Natural killer cell (primary cell): ENCODE measurements at places on chromosomes 4 and X.

GRCh38 chr4:19520939-19521520, 730.7 kb upstream of the SLIT2 start:
- no peak for DNase-seq

DNA sequence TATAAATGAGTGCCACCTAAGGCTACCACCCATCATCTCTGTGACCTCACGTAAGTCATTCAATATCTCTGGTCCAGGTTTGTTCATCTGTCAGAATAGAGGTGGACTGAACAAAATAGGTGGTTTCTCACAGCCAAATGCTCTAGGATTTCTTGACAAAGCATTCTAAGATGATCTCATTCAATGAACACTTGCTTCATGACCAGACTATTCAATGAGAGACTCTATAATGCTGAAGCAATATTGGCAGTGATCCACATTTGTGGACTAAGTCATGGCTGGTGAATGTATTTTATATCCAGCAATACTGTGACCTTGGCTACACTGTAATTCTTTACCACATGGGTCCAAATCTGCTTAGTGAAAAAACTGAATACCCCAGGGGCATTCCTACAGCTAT, 37.9 kb downstream of the LDB2 start:
- no peak for DNase-seq

DNA sequence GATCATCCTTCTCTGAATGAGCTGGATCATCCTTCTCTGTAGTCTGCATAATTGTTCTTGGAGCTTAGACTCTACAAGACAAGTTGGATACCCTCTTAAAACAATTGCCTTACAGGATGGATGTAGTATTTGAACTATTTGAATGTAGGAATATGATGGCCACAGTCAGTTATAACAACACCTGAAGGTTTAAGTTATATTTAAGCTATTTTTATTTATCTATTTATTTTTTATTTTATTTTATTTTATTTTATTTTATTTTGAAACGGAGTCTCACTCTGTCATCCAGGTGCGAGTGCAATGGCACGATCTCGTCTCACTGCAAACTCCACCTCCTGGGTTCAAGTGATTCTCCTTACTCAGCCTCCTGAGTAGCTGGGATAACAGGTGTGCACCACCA, 149.9 kb upstream of the SLIT2 start:
- no peak for DNase-seq

- DNase-seq, result peak; percentile 57
These were observed 107.3 kb downstream of the JADE1 start for GRCh38 chr4:128916832-128917231.

DNA sequence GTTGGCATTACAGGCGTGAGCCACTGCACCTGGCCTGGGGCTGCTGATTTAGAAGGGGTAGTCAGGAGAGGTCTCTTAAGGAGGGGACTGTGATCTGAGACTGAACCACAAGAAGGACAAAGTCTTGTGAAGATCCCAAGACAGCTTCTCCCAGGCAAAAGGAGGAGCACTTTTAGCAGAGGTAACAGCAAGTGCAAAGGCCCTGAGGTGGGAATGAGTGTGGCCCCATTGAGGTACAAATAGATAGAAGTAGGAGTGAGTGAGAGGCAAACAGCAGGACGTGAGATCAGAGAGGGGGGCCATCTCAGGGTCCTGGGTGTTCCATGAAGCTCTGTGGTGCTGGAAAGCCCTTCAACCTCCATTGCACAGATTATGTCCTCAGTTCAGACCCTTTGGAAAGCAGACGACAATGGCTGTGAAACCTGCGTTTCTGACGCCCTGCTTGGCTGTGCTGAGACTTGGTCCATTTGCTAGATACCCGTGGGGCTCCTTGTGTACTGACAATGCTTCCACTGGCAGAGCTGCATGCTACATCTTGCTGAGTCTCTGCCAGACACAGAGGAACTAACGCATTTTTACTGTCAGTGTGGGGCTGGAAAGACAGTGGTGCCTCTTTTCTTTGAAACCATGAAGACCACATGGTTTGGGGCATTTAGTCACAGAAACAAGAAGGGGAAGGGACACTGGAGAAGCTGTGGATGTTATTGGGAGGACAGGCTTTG, 1.3 kb upstream of the CCKAR start:
- no peak for DNase-seq

DNA sequence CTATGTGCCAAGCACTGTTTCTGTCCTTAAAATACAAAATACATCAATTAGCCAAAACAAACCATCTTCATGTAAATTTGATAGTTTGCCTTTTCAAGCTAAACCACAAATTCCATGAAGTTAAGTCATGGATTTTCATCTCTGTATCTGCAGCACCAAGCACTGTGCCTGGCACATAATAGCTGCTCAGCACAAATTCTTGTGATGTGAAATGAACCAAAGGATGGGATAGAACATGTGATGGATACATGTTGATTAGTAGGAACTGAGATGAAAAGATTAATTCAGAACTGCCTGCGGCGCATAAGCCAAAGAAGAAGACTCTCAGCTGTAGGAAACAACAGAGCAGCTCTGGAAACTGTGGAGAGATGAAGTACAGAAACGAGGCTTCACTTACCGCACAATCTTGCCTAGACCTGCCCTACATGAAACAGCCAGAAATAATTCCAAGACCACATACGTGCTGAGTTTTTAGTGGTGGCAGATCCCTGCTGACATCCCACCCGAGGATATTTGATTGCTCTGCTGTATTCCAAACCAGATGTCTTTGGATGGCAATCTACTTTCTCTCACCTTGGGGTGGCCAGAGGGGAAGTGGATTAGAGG, 40.9 kb upstream of the DCLK2 start:
- DNase-seq, result no peak

- DNase-seq, result no peak
These were observed 651 bp downstream of the NXT2 start for GRCh38 chrX:109537324-109537665.

DNA sequence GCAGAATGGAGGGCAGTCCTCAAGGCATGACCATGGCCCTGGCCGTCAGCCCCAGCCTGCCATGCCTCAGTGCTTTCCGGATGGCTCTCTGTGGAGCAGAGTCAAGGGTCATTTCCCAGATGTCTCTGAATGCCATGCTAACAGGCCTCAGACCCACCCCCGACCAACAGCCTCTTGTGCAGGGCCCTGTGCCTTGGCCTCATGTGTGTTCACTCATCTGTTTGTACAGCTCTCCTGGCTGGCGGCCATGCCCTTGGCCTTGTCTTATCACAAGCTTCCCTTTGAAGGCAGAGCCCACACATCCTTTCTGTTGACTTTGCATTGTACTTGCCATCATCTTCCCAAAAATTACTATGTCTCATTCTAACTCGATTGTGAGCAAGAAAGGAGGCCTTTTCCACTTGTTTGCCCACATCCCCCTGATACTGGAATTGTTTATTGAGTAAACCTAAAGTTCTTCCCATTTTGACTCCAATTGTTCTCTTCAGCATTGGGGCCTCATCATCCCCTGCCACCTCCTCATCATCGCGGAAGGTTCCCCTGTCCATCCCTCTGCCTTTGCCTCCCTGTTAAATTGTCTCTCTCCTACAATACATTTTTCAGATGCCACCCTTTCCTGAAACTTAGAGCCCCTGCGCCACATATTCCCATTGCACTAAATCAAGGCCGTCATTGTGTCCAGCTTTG, 6.3 kb downstream of the CA5B start:
- no peak for DNase-seq

- DNase-seq, result no peak
These were observed 88.1 kb upstream of the MAB21L2 start for GRCh38 chr4:150493851-150494250.

DNA sequence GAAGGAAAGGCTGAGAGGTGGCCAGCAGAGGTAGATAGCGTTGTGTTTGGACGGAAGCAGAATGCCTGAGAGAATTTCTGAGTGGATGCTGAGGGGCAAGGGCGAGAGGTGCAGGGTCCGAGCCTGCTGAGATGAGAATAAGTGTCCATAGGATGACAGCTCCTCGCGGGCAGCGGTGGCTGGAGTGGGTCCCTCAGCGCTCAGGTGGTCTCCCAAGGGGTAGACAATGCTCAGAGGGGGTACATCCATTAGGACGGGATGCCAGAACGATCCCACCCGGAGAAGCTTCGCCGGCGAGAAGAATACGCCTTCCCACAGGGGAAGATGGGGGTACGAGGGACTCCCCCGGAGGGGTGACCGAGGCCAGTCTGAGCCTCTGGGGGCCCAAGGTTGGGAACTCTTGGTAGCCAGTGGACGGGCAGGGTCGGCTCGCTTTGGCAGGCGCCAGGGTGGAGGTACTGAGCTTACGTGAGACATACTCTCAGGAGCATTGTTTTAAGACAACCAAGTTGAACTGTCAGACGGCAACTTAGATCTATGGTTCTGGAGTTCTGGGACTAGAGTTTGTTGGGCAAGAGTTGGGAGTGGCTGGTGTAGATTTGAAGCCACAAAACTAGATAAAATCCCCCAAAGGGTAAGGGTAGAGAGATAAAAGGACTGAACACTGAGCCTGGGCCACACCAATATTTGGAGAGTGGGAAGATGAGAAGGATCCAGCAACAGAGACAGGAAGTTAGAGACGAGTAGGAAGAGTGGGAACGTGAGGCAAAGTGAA, 15.8 kb downstream of the BRCC3 start:
- no peak for DNase-seq

- DNase-seq, result no peak
These were observed 19.2 kb upstream of the SLC6A14 start for GRCh38 chrX:116417214-116417613.

- DNase-seq, result no peak
These were observed 84.1 kb downstream of the SLC16A2 start for GRCh38 chrX:74505437-74505836.

DNA sequence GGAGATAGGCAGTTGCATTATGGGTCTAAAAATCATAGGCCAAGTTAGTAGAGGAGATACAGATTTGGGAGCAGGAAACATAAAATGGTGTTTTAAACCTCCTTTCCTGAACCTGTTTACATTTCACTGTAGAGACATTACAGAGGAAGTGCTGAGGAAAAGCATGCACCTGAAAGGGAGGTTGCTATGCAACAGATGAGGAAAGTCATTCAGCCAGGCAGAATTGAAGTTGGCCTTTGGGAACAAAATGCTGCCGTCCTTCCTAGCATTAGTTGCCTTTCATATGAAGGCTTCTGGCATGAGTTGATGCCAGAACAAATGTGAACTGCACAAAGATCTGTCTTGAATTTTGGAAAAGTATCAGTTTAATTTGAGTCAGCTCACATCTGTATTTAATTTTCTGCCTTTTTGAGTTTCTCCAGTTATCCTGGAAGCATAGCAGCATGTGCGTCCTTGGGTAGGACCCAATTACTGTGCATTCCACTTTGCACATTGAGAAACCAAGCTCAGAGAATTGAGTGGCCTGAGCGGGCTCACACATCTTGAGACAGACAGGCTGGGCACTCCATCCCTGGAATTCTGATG, 38.2 kb downstream of the MAGED1 start:
- no peak for DNase-seq

GRCh38 chrX:41707218-41707617, 16.8 kb upstream of the GPR82 start:
- no peak for DNase-seq

DNA sequence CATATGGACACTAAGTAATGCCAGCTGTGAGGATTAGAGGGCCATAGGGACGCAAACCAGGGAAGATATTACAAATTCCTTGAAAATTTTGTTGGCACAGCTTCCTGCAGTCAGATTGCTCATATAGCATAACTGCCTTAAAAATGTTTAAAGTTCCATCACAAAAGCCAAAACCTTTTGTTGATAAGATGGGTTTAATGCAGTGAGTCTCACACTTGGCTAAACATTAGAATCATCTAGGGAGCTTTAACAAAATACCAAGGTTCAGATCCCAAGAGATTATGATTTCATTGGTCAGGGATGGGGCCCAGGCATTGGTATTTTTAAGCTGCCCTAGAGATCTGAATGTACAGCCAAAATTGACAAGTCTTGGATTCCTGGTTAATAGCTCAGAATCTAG, 376.5 kb upstream of the MAD2L1 start:
- no peak for DNase-seq

DNA sequence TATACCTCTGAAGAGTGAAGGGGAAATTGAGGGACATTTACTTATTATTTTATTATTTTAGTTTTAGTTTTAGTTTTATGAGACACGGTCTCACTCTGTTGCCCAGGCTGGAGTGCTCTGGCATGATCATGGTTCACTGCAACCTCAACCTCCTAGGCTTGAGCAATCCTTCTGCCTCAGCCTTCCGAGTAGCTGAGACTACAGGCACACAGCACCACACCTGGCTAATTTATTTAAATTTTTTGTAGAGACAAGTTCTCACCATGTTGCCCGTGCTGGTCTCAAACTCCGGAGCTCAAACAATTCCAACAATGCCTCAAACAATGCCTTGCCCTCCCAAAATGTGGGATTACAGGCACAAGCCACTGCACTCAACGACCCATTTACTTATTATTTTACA, 68.4 kb upstream of the BMP2K start:
- no peak for DNase-seq

GRCh38 chr4:41119867-41120295, 94.5 kb downstream of the APBB2 start:
- no peak for DNase-seq

- DNase-seq, result no peak
These were observed 41.1 kb downstream of the PPP3CA start for GRCh38 chr4:101306225-101306624.

DNA sequence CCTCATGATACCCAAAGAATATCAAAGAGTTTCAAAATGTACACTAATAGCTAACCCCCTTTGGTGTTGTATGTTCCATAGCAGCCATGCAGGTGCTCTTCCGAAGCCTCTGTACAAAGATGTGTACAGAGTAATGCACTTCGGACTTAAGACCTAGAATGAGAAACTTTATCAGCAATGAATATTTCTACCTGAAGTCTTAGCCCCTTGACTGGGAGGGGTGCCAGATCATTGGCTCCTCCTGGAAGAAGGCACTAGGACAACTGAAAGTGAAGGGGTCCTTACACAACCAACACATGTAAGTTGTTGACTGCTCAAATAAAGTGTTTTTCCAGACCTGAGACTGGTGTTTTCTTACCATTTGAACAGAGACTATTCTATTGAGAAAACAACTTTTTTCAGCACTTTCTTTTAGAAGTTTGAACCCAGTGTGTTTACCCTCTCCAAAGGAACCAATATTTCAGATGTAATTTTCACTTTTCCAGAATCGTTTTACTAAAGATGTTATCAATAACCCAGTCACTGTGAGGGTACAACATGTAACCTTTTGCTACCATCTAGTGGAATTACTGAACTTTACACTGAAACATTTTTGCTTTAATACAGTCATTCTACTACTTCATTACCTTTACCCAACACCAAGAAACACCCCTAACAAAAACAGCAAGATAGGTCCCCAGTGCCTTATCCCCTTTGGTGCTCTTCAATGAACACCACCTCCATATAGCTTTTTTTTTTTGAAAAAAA, 33.3 kb upstream of the PRDX4 start:
- DNase-seq, result no peak

GRCh38 chr4:75718529-75718928, 5.8 kb upstream of the USO1 start:
- DNase-seq, result no peak

GRCh38 chr4:16820329-16820728, 78.1 kb downstream of the LDB2 start:
- no peak for DNase-seq

GRCh38 chr4:36140421-36140820, 103.9 kb downstream of the ARAP2 start:
- DNase-seq, result no peak

- no peak for DNase-seq
These were observed 49.2 kb upstream of the FHL1 start for GRCh38 chrX:136097871-136098805.
